ENCODE measurements at places on chromosomes 3 and 15.

- DNase-seq: no peak
Observed at GRCh38 chr3:157816896-157817295, 289.3 kb downstream of the SHOX2 start.

DNA sequence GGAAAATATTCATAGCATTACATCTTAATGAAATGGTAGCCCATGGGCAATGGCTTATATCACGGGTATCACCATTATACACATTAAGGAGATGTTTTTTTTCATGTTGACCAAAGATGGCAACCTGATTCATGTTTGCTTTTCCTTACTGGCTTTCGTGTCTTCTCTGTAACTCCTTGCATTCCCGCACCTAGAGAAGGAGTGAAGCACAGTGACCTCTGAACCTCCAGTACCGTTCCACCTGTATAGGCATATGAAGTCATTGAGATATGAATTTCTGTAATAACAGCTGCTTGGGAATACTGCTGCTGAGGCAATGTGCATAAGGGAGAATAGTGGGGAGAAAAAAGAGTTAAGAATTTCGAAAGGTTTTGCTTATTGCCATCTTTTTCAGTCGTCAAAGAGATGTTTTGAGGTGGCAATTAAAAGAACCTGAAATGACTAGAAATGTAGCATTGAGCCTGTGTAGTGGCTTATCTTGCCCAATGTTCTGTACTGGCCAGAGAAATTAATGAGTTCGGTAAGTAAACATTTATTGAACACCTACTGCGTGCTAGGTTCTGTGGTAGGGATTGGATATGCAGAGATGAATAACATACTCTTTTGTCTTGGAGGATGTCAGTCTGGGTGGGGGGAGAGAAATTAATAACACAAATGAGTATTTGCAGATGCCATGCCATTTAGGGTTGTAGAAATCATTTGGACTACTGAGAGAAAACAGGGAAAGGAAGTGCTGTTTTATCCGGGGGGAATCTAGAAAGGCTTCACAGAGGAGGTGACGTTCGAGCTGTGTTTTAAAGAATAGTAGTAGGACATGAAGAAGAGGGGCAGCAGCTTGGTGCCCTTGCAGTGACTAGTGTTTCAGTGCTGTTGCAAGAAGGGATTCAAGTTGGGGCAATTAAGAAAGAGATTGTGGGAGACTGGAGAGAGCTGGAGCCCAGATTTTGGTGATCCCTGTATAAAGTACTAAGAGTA lies 2.5 kb downstream of the FEM1B start:
- no peak for DNase-seq

DNA sequence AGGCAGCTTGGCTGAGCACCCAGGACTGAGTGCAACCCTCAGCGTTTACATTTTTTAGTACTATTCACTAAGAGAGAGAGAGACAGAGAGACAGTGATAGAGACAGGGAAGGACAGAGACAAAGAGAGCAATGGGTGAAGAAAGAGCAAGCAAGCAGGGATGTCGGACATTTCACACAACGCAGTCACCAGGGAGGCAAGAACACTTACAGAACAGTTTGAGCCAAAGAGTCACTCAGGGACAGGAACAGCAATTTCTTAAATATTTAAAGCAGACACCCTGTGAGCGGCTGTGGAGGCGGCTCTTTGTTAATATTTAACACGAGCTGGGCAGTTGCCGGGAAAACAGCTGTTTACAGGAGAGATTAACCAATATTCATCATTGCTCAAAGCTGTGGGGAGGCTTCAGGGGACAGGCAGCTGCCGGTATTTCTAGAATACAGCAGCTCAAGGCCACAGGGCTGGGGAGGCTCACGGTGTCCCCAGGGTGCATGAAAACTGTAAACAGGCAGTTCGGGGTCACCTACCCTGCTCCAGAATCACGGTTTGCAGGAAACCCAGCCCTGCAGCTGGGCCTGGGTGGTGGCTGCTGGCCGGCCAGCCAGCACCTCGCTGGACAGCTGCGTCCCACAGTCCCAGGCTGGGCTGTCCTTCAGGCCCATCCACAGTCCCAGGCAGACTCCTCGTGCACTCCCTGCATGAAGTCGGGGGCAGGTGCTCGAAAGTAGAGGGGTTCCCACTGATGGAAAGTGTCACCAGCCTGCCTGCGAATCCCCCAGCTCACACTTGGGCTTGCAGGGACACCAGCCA lies 38.8 kb upstream of the PCSK6 start:
- DNase-seq: no peak

DNA sequence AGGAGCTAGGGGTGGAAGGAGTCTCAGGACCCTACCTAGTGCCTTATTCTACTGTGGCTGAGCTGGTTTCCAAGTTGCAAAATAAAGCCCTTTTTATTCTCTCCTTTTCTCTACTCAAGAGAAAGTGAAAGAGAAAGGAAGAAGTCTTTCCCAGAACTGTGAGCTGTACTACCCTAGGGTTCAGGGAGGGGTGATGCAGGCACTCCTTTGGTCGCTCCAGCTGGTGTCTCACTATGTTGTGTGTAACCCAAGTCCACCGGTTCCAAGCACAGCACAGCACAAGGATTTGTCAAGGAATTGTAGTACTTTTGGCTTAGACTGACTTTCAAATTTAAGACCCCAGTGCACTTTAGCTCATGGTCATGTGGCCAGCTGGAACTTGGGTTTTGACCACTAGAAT lies 1721.7 kb downstream of the OTOL1 start:
- no peak for DNase-seq

GRCh38 chr3:39255503-39256325 lies 24.1 kb downstream of the CX3CR1 start:
- peak; percentile 17 for DNase-seq

DNA sequence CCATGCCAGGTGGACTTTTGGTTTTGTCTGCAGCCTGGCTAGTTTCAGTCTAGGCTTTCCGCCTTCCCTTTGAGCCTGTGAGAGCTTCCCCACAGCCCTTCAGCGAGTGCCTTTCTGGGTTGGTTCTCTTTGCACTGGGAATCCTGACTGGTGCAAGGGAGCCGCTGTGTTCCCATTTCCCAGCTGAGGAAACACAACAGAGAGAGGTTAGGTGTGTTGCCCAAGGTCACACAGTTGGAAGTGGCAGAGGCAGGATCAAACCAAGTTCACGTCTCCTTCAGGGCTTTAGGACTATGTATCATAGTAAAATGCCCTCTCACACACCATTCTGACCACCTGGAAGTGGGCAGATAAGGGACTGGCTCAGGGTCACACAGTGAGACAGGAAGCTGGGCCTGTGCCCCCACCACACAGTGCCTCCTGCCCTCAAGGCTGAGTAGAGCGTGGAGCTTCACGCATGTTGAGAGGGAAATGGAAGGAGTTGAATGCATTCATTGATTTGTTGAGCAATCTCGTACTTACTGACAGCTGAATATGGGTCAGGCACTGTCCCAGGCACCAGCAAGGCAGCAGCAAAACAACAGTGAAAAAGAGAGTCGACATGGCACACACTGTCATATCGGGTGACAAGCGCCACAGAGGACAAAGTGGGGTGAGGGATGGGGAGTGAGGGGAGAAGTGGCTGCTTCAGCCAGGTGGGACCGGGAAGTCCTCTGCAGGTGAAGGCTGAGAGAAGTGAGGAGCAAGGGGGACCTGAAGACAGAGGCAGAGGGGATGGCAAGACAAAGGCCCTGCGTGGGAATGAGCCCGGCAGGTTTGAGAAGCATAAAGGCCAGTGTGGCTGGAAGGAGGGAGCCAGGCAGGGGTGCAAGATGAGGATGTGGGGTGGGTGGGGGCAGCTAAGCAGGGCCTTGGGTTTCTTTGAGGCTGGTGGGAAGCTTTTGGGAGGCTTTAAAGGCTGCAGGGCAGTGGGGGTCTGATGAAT lies 12.3 kb upstream of the ANPEP start:
- no peak for DNase-seq

DNA sequence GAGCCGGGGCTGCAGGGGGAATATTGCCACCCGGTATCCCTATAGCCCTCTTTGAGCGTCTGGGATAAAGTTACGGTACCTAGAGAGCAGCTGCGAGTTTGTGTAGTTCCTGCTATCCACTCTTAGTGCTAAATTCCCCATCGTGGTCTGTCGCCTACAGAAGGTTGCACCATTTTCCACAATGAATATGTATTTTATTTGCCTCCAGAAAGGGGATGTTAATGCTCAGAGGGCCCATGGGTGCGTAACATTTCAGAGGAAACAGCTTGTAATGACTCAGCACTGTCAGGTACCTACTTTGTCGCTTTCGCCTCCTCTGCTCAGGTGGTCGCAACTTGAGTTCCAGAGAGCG lies 1.1 kb downstream of the SLCO3A1 start:
- no peak for DNase-seq

GRCh38 chr3:116058844-116059243 lies 386.4 kb downstream of the LSAMP start:
- DNase-seq: no peak

DNA sequence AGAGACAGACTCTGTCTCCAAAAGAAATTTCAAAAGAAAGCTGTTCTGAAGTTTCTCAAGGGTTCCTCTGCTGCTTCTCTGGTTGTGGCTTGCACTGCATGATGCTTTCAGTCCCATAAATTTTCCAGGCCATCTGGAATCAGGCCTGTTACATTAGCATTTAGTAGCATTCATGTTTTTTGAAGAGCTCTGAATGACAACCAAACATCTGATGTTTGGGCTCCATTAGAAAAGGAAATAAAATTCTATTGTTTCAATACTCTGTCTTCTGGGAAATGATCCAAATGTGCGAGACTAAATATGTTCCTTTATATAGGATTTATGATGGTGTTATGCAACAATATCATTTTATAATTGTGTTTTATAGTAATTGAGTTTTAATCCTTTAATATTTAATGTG lies 455.8 kb downstream of the GABRG3 start:
- no peak for DNase-seq

DNA sequence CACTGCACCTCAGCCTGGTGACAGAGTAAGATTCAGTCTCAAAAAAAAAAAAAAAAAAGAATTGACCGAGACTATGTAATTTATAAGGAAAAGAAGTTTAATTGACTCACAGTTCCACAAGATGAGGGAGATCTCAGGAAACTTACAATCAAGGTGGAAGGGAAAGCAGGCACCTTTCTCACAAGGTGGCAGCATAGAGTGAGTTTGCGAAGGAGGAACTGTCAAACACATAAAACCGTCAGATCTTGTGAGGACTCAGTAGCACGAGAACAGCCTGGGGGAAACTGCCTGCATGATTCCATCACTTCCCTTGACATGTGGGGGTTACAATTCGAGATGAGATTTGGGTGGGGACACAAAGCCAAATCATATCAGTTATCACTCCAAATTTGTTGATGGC lies 380.9 kb downstream of the EDEM1 start:
- DNase-seq: no peak

GRCh38 chr3:183400352-183400751 lies 28.1 kb downstream of the MCF2L2 start:
- no peak for DNase-seq

GRCh38 chr3:182668974-182669373 lies 124.3 kb upstream of the ATP11B start:
- no peak for DNase-seq

GRCh38 chr3:71185733-71186455 lies 397.6 kb downstream of the FOXP1 start:
- DNase-seq: no peak

- no peak for DNase-seq
Observed at GRCh38 chr3:33954956-33955355, 156.5 kb downstream of the PDCD6IP start.

DNA sequence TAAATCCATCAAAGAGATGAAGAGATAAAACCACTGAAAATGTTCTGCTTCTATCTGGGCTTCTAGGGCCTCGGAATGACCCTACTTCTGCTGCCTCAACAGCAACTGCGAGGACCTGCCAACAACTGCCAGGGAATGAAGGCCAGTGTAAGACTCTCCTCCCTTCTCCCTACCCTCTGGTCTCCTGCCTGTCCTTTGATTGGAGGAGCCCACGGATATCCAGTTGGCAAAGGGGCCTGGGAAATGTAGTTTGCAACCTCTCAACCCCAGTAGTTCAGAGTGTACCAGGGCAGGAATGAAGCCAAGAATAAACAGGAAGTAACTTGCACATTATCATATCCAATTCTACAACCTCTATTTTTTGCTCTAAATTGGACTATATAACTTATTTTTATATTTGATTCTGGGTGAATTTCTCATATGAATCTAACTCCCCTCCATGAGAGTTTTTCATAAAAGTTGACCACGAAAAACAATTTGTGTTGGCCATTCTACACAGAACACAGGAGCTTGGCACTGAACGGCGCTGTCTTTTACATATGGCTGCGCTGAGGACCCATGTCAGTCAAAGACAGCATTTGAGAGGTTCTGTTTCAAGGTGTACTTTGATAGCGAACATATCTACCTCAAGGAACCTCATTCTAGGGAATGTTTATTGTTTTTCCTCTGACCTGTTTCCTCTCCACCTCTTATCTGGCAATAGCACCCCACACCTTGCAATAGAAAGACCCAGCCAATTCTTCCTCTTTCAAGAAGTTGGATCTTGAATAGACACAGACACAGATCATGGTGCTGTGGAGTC lies 91.1 kb upstream of the RNF7 start:
- DNase-seq: no peak

DNA sequence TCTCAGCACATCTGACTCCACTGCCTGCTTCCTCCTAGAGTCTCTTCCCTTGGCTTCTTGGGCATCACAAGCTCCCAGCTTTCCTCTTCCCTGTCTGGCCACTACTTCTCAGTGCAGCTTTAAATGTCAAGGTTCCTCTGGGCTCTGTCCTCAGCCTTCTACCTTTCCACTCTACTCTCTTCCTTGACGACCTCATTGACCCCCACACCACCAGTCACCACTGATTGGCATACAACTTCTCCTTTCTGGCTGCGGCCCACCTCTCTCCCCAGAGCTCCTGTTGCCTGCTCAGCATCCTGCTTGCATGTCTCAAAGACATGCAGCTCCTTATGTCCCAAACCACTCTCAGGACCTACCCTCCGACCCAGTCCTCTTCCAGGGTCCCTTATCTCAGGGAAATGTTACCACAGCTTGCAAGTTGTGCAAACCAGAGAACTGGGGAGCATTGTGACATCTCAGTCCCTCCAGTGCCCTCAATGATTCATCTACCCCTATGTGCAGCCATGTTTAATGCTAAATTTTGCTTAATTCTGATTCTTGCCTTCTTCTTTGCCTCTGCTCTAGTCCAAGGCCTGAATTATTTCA lies 49.9 kb downstream of the TRPM1 start:
- DNase-seq: no peak

DNA sequence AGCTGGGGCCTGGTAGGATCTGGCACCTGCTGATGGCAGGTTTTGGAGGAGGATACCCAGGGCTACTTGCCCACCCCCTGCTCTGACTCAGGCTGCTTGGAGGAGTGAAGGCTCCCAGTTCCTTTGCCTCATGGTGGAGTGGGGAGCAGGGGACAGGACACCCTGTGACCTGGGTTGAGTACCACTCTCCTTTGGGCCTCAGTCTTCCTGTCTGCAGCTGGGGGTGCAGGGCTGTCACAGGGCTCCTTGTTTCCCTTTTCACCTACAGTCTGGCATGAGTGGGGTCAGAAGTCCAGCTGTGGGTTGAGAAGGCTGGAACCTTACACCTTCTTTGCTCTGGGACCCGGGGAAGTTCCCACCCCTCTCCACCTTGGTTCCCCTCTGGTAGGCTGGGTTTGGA lies 14.7 kb downstream of the SEMA3F start:
- no peak for DNase-seq

Data from stimulated activated CD4-positive, alpha-beta T cell treated with anti-CD3 and anti-CD28 coated beads, Interleukin-4, amount 100 ng/mL, for 48 hours (primary cell).